ENCODE measurements at places on chromosomes 13 and 19.

DNA sequence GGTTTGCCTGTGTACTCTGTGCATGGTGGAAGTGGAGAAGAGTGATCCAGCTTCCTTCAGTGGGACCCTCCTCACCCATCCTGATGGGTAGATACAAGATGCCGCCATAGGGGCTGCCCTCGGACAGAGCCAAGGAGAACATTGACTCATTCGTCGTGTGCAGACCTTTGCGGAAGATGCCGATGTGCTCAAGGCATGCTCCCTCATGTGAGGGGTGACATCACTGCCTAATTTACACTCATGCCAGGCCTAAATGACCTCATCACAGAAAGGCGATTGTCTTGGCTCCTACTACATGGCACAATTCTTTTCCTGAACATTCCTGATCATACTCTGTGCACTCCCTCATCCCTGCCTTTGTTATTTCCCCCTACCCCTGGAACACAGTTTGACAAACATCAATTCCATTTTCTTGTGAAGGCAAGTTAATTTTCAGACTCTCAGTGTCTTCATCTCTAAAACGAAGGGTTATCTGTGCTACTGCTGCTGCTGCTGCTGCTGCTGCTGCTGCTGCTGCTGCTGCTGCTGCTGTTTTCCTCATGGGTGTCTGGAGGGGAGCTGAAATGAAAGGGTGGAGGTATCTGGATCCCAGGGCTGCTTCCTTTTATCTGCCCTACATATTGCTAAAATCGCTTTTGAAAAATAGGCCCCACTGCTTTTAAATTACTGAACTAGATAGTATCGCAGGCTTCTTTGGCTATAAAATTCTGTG is 146.5 kb upstream of the ARGLU1 start:
- no peak for DNase-seq

GRCh38 chr19:10085641-10086590 is at the start of gene SHFL:
Gene SHFL (plus strand): TSS chr19:10086317. CDS start chr19:10086428, 111 bp downstream.
- peak; percentile 62 for DNase-seq

DNA sequence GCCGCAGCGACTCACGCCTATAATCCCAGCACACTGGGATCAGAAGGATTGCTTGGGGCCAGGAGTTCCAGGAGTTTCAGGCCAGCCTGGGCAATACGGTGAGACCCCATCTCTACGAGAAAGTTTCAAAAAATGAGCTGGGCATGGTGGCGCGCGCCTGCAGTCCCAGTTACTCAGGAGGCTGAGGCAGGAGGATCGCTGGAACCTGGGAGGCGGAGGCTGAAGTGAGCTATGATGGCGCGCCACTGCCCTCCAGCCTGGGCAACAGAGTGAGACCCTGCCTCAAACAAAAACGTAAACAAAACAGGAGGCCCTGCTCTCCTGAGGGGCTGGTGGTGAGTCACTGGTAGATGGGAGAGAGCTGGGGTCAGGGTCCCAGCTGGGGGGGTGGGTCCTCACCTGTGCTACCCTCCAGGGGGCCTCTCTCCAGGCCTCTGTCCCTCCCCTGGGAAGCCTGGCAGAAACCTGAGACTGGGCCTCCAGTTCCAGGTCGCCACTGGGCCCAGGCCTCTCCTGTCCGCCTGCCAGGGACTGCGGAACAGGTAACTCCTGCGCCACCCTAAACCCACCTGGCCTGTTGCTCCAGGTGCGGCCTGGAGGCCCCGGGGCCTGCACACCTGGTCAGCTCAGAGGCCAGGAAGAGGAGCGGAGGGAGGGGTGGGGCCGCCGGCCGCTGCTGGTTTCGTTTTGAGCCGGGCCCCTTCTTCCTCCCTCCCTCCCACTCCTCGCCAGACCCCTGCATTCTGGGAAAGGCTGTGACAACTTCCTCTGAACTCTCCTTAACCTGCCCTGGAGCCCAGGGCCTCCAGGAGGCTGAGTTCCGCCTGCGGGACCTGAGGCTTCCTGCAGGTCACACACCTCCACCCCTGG is 17.2 kb upstream of the ZBTB7A start:
- peak; percentile 27 for DNase-seq

- DNase-seq: no peak
Observed at GRCh38 chr13:70985371-70985770, 877.1 kb upstream of the KLHL1 start.

DNA sequence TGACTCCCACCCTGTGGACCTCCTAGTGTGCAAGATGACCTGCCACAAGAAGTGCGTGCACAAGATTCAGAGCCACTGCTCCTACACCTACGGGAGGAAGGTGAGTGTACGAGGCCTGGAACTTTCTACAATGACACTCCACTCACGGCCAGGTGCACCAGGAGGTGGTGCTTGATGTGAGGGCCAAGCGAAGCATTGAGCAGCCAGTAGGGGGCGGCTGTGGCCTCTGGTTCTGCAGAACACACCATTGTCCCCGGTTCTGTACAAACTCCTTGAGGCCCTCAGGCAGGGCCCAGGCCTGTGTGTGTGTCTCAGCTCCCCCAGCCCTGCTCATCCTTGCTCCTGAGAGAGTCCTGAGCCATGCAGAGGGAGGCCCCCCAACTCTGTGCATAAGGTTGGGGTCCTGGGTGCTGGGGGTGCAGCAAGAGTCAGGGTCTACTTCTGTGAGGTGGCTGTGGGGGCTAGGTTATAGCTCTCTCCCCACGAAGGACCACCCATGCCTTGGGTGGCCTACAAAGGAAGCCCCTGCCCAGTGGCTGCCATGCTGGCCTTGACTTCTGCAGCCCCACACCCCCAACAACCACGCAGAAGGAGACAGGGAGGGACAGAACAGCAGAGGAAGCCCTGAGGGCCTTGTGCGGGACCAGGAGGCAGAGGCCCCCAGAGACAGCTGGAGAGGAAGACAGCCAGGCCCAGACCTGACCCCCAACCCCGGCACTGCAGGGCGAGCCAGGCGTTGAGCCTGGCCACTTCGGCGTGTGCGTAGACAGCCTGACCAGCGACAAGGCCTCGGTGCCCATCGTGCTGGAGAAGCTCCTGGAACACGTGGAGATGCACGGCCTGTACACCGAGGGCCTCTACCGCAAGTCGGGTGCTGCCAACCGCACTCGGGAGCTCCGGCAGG is 9.7 kb upstream of the USE1 start:
- DNase-seq: peak; percentile 41

- no peak for DNase-seq
Observed at GRCh38 chr19:46461537-46461936, 9.8 kb downstream of the PNMA8A start.

DNA sequence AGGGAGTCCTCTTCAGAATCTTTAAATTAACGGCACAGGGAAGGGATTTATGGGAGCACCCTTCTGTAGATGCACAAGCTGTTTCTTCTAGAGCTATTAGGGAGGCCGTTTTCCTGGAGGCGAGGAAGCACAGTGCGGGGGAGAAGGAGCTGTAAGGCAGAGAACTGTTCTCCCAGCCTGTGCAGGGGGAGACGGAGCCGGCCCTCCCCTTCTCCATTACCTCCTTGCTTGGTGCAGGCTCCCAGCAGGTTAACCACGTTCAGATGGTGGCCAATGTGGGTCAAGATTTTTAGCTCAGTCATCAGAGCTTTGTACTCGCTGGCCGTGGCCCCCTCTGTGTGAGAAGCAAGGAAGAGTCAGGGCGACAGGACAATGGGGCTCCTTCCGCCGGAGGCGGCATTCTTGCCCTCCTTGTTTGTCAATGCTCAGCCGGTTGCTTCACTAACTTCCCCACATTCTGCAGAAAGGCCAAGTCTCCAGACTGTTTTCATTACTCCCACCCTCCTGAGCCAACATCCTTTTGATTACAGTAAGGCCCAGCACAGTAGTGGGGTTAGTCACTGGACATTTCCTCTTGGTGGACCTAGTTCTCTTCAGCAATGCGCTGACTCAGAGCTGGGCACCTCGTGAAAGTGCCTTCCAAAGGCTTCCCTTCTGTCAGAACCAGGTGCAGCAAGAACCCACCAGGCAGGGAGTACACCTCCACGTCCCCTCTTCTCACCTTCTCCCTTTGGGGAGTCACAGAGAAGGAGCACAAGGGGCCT is 165.4 kb downstream of the FLT1 start:
- DNase-seq: peak; percentile 36

- peak; percentile 93 for DNase-seq
Observed at GRCh38 chr13:73273745-73274144, 214.9 kb downstream of the KLF5 start.

- DNase-seq: no peak
Observed at GRCh38 chr13:46297361-46297811, 85.7 kb downstream of the LRRC63 start.

DNA sequence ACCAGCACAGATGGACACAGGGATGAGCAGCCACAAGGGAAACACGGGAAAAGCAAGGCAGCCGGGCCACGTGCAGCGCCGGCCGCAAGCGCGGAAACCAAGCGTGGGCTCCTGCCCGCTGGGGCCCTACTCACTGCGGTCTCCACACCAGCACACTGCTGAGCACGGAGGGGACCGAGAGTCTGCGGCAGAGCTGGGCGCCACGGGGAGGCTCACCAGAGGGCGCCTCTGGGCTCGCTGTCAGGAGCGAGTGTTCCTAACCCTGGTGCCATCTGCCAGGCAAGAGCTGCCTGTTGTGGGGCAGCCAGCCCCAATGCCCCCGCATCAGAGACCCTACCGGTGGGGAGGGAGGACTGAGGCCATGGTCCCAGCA is 26.5 kb downstream of the MPND start:
- peak; percentile 52 for DNase-seq

GRCh38 chr19:5356918-5357317 is 16.3 kb upstream of the PTPRS start:
- no peak for DNase-seq

DNA sequence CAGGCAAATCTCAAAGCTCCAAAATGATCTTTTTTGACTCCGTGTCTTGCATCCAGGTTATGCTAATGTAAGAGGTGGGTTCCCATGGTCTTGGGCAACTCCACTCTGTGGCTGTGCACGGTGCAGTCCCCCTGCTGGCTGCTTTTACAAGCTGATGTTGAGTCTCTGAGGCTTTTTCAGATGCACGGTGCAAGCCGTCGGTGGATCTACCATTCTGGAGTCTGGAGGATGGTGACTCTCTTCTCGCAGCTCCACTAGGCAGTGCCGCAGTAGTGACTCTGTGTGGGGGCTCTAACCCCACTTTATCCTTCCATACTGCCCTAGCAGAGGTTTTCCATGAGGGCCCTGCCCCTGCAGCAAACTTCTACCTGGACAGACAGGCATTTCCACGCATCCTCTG is 266.8 kb upstream of the GPC6 start:
- no peak for DNase-seq

- DNase-seq: no peak
Observed at GRCh38 chr13:111304603-111305289, 15.7 kb upstream of the TEX29 start.

DNA sequence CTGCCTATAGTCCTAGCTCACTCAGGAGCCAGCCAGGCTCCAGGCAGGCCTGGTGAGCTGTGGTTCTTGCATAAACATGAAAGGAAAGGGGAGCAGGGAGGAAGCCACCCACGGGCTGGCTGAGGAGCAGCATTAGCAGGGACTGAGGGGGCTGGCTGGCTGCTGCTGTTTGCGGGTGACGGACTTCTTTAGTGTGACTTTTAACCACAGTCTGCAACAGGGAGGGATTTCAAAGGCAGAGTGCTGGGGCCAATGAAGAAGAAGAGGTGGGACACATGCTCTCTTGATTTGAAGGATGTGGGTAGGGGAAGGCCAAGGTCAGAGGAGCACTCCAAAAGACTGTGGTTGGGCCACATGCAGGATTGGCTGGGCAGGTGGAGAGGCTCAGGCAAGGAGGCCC is 223.0 kb downstream of the DNAJC15 start:
- no peak for DNase-seq

GRCh38 chr19:12668932-12669269 is 2.3 kb downstream of the WDR83 start:
- peak; percentile 57 for DNase-seq

- no peak for DNase-seq
Observed at GRCh38 chr19:7486923-7487322, 1.9 kb downstream of the PEX11G start.

- peak; percentile 48 for DNase-seq
Observed at GRCh38 chr19:17488593-17489391, 18.5 kb downstream of the SLC27A1 start.

- peak; percentile 1 for DNase-seq
Observed at GRCh38 chr19:55820037-55820436, 11.8 kb downstream of the NLRP11 start.

- DNase-seq: no peak
Observed at GRCh38 chr19:18607226-18608101, 865 bp upstream of the CRLF1 start.

DNA sequence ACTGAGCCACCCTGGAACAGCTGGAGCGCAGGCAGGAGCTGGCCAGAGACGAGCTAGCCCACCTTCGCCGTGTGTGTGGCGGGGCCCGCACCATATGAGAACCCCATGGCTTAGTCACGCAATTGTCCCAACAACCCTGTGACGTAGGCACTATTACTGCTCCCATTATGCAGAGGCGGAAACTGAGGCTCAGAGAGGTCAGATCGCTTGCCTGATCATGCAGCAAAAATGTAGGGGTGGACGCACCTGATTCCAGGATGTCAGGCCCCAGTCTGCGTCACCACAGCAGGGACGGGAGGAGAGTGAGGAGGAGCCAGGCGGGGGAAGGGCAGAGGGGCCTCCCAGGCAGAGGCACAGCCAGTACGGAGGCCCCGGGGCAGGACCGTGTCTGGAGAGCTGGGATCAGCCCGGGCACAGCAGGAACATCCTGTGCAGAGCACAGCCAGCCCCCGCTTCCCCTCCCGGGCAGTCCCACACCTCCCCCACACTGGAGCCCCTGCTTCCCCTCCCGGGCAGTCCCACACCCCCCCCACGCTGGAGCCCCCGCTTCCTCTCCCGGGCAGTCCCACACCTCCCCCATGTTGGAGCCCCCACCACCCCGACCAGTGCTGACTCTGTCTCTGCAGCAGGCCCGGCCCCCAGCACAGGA is 16.7 kb downstream of the PIP5K1C start:
- DNase-seq: no peak

DNA sequence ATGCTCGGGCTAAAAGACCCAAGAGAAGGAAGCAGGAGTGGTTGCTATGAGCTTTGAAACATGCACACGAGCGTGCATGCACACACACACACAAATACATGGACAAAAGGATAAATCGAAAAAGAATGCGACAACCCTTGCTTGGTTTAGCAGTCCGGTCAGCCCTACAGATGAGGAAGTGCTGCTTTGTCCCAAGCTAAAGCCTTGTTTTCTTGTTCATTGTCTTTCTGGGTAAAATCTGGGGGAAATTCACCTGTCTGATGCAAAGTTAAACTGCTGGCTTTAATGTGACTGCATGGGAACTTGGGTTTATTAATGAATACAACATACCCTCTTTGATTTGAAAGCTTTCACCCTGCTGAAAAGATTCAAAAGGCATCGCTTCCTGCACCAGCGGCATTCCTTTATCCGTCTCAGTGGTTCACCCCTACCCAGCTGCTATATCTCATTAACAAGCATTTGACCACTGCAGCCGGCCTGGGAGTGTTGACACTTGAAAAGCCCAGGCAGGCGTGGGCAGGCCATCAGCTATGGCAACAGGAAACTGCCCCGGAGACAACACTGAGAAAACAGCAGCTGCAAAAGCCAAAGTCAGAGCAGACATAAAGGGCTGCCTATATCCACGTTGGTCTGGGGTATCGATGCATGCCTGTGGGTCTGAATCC is 301.7 kb downstream of the NDFIP2 start:
- peak; percentile 88 for DNase-seq

GRCh38 chr13:111667757-111668156 is 347.3 kb downstream of the TEX29 start:
- DNase-seq: no peak

Measured in kidney tubule cell (primary cell).